ENCODE measurements at places on chromosomes 13 and 19. TPM values are rescaled to one million over a fixed set of nuclear protein-coding genes. Genes with fewer than 3 reads are reported as not detected.

Gene SLITRK6
- 0.28 TPM for total RNA-seq

Gene PGLYRP1
- total RNA-seq, result not detected

Gene SIGLEC10
- total RNA-seq, result not detected

Gene FRY
- total RNA-seq, result 28.7 TPM

Gene CYP2F1
- total RNA-seq, result not detected

Gene CLIP3
- total RNA-seq, result 11.9 TPM

Gene CRB3
- not detected for total RNA-seq
